ENCODE measurements at places on chromosomes 11 and 22.
A peak's percentile ranks its signal among the peaks of the same experiment; 100 is the strongest.

- peak; percentile 9 for DNase-seq
Measured at GRCh38 chr11:76371170-76371569, 9.8 kb downstream of the THAP12 start.

DNA sequence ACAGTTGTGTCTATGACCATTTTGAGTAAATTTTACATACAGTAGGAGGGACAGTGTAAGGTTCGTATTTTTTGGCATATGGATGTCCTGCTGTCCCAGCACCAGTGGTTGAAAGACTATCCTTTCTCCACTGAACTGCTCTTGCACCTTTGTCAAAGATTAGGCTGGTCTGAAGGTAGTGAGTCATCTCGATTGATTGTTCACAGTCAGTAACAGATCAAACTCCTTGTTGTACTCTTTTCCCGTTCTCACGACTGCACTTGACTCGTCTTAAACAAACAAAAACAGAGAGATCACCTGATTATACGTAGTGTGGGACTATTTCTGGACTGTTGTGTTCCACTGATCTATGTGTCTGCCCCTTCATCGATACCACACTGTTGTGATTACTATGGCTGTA, 77.1 kb downstream of the DGCR2 start:
- no peak for DNase-seq

DNA sequence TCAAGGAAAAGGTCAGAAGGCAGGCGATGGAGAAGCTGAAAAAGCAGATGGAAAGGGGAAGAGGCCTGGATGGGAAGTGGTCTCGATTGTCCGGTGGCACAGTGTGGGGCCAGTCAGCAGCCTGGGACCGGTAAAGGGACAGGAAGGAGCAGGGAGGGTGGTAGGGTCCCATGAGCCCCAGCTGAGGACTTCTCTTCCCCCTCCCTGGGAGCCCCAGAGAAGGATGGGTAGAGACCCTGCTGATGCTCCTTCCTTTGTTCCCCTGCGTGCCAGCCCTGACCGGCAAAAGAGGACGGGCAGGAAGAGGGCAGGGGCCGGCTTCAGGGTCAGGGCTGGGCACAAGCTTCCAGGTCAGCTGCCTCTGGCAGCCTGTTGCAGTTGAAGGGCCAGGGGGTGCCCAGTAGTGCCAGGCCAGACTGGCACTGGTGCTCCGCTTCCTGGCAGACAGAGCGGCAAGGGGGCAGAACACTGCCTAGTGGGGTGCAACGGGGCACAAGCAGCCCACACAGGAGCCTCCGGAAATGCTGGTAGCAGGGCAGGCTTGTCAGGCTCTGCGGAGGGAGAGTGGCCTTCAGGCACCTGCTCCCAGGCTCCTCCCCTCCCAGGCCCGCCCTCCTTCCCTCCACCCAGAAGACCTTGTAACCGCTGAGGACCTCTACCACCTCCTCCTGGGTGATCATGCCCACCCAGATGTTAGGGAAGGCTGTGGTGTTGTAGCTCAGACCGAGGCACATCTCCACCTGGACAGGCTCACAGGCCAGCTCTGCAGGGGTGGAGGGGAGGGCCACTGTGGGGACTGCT, 739 bp upstream of the C1QTNF5 start:
- DNase-seq, result no peak

GRCh38 chr11:45501392-45502225, 163.8 kb downstream of the CHST1 start:
- DNase-seq, result no peak

GRCh38 chr11:70105755-70106571, 27.8 kb downstream of the ANO1 start:
- DNase-seq, result no peak

DNA sequence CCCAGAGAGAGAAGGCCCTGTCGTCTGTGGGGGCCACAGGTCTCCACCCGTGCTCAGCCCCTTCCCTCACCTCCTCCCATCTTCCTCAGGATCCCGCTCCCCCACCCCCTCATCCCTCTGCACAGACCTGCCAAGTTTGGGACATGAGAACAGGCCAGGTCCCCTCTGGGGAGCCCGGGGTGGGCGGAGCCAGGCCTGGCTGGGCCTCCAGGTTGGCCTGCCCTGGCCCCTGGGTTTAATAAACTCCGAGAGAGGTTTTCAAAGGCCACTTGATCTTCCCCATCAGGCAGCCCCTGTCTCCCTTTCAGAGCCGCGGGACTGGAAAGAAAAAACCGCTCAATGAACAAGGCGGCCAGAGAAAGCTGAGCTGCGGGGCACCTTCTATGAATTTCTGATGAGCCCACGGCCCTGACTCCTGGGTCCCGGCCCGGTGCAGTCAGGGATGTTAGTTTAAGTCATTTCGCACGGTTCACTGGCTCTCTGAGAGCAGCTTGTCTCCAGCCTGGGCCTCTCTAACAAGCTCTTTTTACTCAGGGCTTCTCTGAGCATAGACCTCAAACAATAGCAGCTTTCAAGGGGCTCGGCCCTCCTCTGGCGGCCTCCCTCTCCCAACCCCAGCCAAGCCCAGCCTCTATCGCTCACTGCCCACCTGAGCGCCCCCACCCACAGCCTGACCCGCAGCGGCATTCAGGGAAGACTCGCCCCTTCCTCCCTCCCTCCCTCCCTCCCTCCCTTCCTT, 64.8 kb downstream of the RPUSD4 start:
- DNase-seq, result no peak

- DNase-seq, result no peak
Measured at GRCh38 chr11:122305426-122306320, 189.7 kb upstream of the BLID start.

DNA sequence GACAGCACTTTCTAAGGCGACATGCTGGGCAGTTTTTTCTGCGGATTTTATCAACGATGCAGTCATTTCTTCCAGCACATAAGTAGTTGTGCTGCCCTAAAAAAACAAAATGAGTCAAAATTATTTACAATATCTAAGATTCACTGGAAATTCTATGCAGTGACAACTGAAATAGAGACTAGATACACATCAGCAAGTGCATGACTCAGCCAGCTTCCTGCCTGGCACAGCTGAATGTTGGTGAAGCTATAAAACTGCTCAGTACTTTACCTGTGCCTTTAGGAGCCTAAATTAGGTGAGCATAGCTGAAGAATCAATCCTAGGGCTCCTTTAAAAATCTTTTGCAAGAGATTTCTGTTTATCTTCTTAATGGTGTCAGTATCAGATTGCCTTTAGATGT, 37.8 kb downstream of the PGR start:
- DNase-seq, result no peak

GRCh38 chr11:102591160-102591718, 33.9 kb downstream of the MMP20 start:
- no peak for DNase-seq

DNA sequence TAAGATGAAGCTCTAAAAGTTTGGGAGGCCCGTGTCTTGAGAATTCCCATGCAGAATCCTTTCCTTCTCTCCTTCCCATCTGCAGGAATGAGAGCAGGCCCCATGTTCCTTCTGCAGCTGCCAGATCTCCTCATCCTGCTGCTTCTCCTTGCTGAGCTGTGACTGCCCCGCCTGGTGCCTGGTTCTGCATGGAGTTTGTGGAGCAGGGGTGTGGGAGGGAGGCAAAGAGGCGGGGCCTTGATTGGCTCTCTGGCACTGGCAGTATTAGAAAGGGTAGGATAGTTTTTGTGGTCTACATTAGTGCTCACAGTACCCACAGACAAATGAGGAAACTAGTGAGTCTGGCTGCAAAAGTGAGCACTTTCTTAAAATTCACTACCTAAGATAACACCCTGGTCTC, 91.1 kb upstream of the CLPB start:
- DNase-seq, result no peak

DNA sequence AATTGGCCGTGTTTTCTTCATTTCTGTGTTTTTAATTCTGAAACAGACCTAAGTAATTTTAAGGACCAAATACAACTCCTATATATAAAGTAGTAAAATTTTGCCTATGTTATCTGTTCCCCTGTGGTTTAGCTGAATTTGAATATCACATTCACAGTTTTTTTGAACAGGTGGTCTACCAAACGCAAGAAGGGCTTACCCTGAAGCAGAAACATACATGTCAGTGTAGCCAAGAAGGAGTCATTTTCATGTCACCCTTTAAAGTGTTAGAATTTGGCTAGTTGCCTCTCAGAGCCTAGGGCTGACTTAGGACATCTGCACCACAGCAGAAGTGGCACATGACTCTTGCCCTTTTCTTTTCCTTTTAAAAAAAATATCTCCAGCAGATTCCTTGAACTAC, 34.3 kb downstream of the MYBPC3 start:
- DNase-seq, result no peak

DNA sequence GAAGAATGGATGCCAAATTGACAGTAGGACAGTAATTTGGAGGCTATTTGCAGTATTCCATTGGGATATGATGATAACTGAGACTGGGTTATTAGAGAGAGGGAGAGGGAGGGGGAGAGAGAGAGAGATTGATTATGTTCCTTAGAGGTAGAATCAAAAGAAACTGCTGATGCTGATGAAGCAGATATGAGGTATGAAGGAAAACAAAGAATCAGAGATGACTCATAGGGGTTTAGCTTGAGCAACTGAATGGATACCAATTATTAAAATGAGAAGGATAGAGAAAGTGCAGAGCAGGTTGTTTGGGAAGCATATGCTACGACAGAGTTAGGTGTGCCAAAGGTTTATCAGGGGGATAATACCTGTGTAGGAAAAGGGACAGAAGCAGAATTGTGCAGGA, 12.8 kb upstream of the NUCB2 start:
- no peak for DNase-seq

DNA sequence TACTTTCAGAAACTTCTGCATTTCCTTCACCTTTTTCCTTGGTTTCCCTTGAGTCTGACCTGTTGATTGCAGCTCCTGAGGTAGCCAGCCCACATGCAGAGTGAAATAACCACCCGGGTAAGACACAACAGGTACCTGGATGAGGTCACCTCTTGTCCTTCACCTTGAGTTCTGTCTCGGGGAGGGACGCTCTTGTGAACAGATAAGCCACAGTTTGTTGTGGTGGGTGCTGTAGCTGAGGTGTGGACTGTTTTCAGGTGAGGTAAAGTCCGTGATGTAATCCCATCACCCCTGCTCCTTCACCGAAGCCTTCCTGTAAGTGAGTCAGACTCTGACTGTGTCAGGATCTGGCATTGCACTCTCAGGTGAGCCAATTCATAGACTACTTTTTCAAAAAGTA, 183.1 kb downstream of the NAV2 start:
- no peak for DNase-seq

- DNase-seq, result no peak
Measured at GRCh38 chr11:66279092-66279734, 1.2 kb downstream of the CNIH2 start.

DNA sequence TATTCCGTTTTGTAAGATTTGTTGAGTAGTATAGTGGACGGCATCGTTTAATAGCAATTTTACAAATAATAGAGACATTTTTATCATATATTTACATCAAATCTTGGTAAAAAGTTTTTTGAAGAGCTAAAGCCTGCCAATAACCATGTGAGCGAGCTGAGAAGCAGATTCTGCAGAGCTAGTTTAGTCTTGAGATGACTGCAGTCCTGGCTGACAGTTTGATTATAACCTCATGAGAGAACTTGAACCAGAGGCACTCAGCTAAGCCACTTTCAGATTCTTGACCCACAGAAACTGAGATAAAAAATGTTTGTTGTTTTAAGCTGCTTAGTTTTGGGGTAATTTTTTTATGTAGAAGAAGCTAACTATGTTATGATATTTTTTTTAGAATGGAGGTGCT, 78.9 kb downstream of the PDE3B start:
- no peak for DNase-seq

Data from CD4-positive, alpha-beta T cell treated with Interleukin-6 for 4 hours (primary cell).